HFFc6 (cell line): ENCODE measurements at places on chromosomes 2 and 18. TPM values are rescaled to one million over a fixed set of nuclear protein-coding genes. Genes with fewer than 3 reads are reported as not detected.

UBE2E3 gene
- total RNA-seq = 99.4 to 115 TPM (median 107 TPM) in 3 replicates

LYPD6B gene
- 19.9 to 91.5 TPM (median 72.6 TPM) in 3 replicates for total RNA-seq

FAM124B gene
- 0.10 TPM in 1 of 3 replicates, not detected in the others for total RNA-seq

DSC2 gene
- total RNA-seq = 0.03 TPM in 1 of 3 replicates, not detected in the others

TP53I3 gene
- total RNA-seq = 50.5 to 63.7 TPM (median 54.8 TPM) in 3 replicates

ALPG gene
- total RNA-seq = not detected in 3 replicates

CDK5R2 gene
- total RNA-seq = 0.18 TPM in 1 of 3 replicates, not detected in the others

GRCh38 chr2:241857572-241858121 is 1.0 kb downstream of the PDCD1 start:
- no peak overlapping the region for H3K4me3 ChIP-seq
- no peak for DNase-seq
- no peaks in the 10 kb centered on the region; the same call in 1 of the 2 replicates for H3K4me1 ChIP-seq
- H3K27me3 ChIP-seq = peaks cover 5% of the 10 kb centered on the region
- H3K27ac ChIP-seq = no peak overlapping the region

DNA sequence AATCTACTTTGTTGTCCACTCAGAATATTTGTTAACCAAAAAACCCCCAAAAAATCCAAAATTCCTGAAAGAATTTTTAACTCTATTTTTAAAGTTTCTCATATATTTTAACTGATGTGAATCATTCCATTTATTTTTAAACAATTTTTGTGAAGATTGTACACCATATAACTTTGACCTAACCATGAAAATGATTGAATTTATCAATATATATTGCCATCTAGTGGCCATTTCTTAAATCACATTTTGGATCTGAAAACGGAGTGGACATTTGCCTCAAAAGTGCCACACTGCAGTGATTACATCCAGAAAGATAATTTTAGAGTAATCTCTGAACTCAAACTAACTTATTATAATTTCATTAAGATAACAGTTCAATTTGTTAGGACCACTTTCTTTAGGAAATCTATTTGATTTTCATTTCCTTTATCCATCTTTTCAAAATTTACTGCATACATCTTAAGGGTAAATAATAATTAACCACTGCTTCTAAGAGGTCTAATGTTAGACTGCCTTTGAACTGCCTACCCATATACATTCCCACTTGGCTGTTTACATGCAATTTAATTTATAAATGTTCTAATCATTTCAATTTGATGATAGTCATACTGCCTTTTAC is 71.1 kb downstream of the DSC3 start:
- no peaks in the 10 kb centered on the region for H3K36me3 ChIP-seq
- H3K4me1 ChIP-seq = no peaks in the 10 kb centered on the region
- H3K27me3 ChIP-seq = no peaks in the 10 kb centered on the region; the same call in 1 of the 2 replicates
- no peak overlapping the region for H3K27ac ChIP-seq
- no peak overlapping the region for H3K4me3 ChIP-seq

GRCh38 chr2:96142217-96143113 is 2.8 kb downstream of the DUSP2 start:
- peaks cover 8% of the 10 kb centered on the region; the same call in 1 of the 2 replicates for H3K36me3 ChIP-seq
- peaks cover 35% of the 10 kb centered on the region for H3K4me1 ChIP-seq
- DNase-seq = no peak
- no peak overlapping the region for H3K27ac ChIP-seq
- no peaks in the 10 kb centered on the region; the same call in 1 of the 2 replicates for H3K27me3 ChIP-seq

- no peaks in the 10 kb centered on the region for H3K36me3 ChIP-seq
- no peak for DNase-seq
- peaks cover 17% of the 10 kb centered on the region for H3K4me1 ChIP-seq
- peaks cover 4% of the 10 kb centered on the region for H3K27me3 ChIP-seq
- H3K4me3 ChIP-seq = no peak overlapping the region
Measured at GRCh38 chr18:62632788-62633455, 82.4 kb upstream of the PHLPP1 start.

- DNase-seq = no peak
- no peaks in the 10 kb centered on the region for H3K36me3 ChIP-seq
- no peak overlapping the region for H3K4me3 ChIP-seq
- H3K4me1 ChIP-seq = peaks cover 12% of the 10 kb centered on the region
Measured at GRCh38 chr2:190446750-190447516, 38.8 kb downstream of the MFSD6 start.
